ENCODE measurements at places on chromosomes 1 and 21. TPM values are rescaled to one million over a fixed set of nuclear protein-coding genes. Genes with fewer than 3 reads are reported as not detected.

DNA sequence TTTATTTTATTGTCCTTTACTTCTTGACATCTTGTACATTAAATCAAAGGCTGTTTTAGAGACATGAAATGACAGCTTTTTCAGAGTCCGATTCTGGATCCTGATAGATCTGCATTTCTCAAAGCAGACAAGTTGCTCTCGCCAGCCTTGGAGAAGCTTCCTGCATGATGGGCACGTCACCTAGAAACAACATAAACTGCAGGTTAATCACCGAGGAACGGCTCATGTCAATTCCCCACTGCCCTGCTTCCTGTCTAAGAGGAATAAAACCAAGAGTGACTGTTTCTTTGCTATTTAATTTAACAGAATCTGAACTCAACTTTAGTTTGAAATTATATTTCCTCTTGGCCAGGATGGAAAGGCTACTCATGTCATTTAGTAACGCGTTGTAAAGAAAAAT, 77.0 kb downstream of the RWDD3 start:
- no peaks in the 10 kb centered on the region for H3K36me3 ChIP-seq
- DNase-seq = no peak
- H3K27me3 ChIP-seq = no peaks in the 10 kb centered on the region
- H3K4me1 ChIP-seq = peaks cover 9% of the 10 kb centered on the region

Gene PYGO2
- polyA plus RNA-seq = 49.2 TPM

Gene AIRE
- polyA plus RNA-seq = not detected

Gene SYNJ1
- 5.9 TPM for polyA plus RNA-seq

Gene FGR
- polyA plus RNA-seq = 0.18 TPM

DNA sequence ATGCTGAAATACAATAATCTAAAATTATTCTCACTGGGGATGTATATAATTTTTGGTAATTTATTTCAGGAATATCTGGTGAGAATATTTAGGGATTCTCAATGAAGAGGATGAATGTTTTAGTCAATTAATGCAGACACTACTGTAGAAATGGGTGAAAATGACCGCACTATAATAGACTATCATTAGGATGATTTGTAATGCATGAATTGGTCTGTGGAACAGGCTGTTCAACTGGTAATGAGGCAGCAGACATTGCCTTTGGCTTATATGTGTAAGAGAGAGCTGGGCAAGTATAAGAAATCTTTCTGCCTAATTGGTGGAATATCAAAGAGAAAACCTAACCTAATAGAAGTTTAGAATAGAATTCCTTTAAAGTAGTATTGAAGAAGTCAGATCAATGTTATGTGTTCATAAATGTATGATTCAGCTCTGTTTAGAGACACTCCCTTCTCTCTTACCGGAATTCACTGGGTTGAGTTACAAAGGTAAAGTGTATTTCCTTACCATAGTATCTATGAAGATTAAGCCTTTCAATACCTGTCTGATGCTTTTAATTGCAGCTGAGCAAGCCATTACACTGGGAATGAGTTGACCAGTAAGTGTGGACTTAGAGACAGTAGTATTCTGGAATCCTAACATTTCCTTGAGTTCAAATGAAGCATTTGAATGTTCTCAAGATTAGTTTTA, 274.5 kb downstream of the S1PR1 start:
- H3K4me1 ChIP-seq = no peaks in the 10 kb centered on the region
- no peak for DNase-seq
- no peak overlapping the region for H3K27ac ChIP-seq
- H3K4me3 ChIP-seq = no peak overlapping the region
- H3K27me3 ChIP-seq = no peaks in the 10 kb centered on the region

DNA sequence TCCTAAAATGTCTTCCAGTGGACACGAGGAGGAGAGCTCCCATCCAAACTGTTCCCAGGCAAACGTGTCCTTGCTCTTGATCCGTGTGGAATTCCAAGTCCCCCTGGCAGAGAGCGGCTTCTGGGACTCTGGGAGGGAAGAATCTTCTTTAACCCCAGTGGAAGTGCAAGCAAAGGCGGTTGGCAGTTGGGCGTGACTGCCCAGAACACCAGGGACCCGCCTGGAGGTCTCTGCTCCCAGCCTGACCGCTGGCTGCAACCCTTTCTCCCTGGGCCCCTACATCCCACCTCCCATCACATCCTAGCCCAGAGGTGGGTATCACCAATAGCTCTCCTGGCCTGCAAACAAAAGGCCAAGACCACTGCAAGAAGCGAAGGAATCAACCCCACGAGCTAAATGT, 17.8 kb downstream of the CASZ1 start:
- H3K27ac ChIP-seq = no peak overlapping the region
- H3K4me3 ChIP-seq = no peak overlapping the region
- no peaks in the 10 kb centered on the region for H3K27me3 ChIP-seq
- no peak for DNase-seq
- peaks cover 40% of the 10 kb centered on the region for H3K4me1 ChIP-seq
- H3K36me3 ChIP-seq = no peaks in the 10 kb centered on the region

Data from cardiac muscle cell (in vitro differentiated cells and primary cell).